ENCODE measurements at places on chromosomes 3 and 15. TPM values are rescaled to one million over a fixed set of nuclear protein-coding genes. Genes with fewer than 3 reads are reported as not detected.

The STRC gene
- total RNA-seq, result not detected

The RBP2 gene
- total RNA-seq, result not detected

The MASP1 gene
- total RNA-seq, result not detected

The CELSR3 gene
- total RNA-seq, result 4.5 TPM

The ENTPD3 gene
- not detected for total RNA-seq

The FURIN gene
- total RNA-seq, result 32.1 TPM

The ZDHHC23 gene
- 0.11 TPM for total RNA-seq

The CISH gene
- total RNA-seq, result 1.6 TPM

The REC114 gene
- not detected for total RNA-seq

The MINAR1 gene
- 0.52 TPM for total RNA-seq

The PROS1 gene
- 75.9 TPM for total RNA-seq

The KCNAB1 gene
- total RNA-seq, result 0.57 TPM

The KLF15 gene
- 0.11 TPM for total RNA-seq

The KCNH8 gene
- not detected for total RNA-seq

The WDR6 gene
- total RNA-seq, result 78.0 TPM

The DAZL gene
- not detected for total RNA-seq

The SPINK8 gene
- not detected for total RNA-seq

The MYH15 gene
- 5.2 TPM for total RNA-seq

The ZCWPW2 gene
- total RNA-seq, result 1.4 TPM

The QARS1 gene
- 208 TPM for total RNA-seq

The BLM gene
- total RNA-seq, result 14.9 TPM

The ITGA11 gene
- total RNA-seq, result 22.0 TPM

The NISCH gene
- 48.7 TPM for total RNA-seq

The PAK6 gene
- total RNA-seq, result not detected

The GOLGA8J gene
- not detected for total RNA-seq

The PLSCR5 gene
- total RNA-seq, result not detected

The SLC28A2 gene
- total RNA-seq, result not detected

The SLC30A4 gene
- total RNA-seq, result 6.7 TPM

The IQCF5 gene
- total RNA-seq, result not detected

The TRIM42 gene
- not detected for total RNA-seq

The ARGFX gene
- total RNA-seq, result not detected

The MYO5C gene
- total RNA-seq, result 0.26 TPM

The GLDN gene
- not detected for total RNA-seq

The VGLL3 gene
- 41.0 TPM for total RNA-seq

The MB21D2 gene
- 11.0 TPM for total RNA-seq

The ITPKA gene
- total RNA-seq, result 14.2 TPM

The SCAANT1 gene
- not detected for total RNA-seq

The KIF23 gene
- total RNA-seq, result 149 TPM

The CD200R1 gene
- total RNA-seq, result not detected

The OSBPL10 gene
- 48.2 TPM for total RNA-seq

The NR1I2 gene
- not detected for total RNA-seq

The GPR176 gene
- total RNA-seq, result 53.3 TPM

The CBLB gene
- total RNA-seq, result 15.7 TPM

The GUCA1C gene
- not detected for total RNA-seq

The SIN3A gene
- 21.5 TPM for total RNA-seq

The ZXDC gene
- 14.5 TPM for total RNA-seq

The SLC51B gene
- not detected for total RNA-seq

The FEZF2 gene
- not detected for total RNA-seq

The LMCD1 gene
- 31.2 TPM for total RNA-seq

The C2CD4B gene
- total RNA-seq, result not detected

The FOXB1 gene
- not detected for total RNA-seq

The CFAP100 gene
- not detected for total RNA-seq

The CFAP20DC gene
- total RNA-seq, result 8.2 TPM

The ZDHHC19 gene
- not detected for total RNA-seq

The CACNA2D3 gene
- total RNA-seq, result 0.06 TPM

The GOLGA8M gene
- not detected for total RNA-seq

The MRAS gene
- 40.8 TPM for total RNA-seq

The TMEM207 gene
- total RNA-seq, result not detected
